Hepatocyte (in vitro differentiated cells): ENCODE measurements at places on chromosomes 1 and 21. TPM values are rescaled to one million over a fixed set of nuclear protein-coding genes. Genes with fewer than 3 reads are reported as not detected.

Gene LCE2C
- total RNA-seq = not detected in 2 replicates

Gene DEPDC1
- 4.0 and 5.0 TPM in 2 replicates for total RNA-seq

Gene RAD54L
- 4.3 and 6.2 TPM in 2 replicates for total RNA-seq

Gene S100A3
- total RNA-seq = 2.6 and 2.7 TPM in 2 replicates

Gene SH2D2A
- total RNA-seq = 0.60 and 2.6 TPM in 2 replicates

Gene SLC1A7
- total RNA-seq = not detected in 2 replicates

Gene WNT3A
- total RNA-seq = 0.03 and 0.20 TPM in 2 replicates

Gene KCNH1
- 0.03 and 2.1 TPM in 2 replicates for total RNA-seq

Gene DDR2
- 40.2 and 40.7 TPM in 2 replicates for total RNA-seq

Gene TMEM61
- 0.90 TPM in 1 of 2 replicates, not detected in the other for total RNA-seq

Gene AIM2
- 0.30 TPM in 1 of 2 replicates, not detected in the other for total RNA-seq

Gene BRDT
- total RNA-seq = not detected in 2 replicates

Gene SOX13
- total RNA-seq = 11.5 and 11.9 TPM in 2 replicates

Gene FCRL5
- total RNA-seq = not detected in 2 replicates

Gene SLC6A9
- total RNA-seq = 13.5 and 14.6 TPM in 2 replicates

Gene NPHS2
- not detected in 2 replicates for total RNA-seq

Gene APOBEC4
- 0.37 TPM in 1 of 2 replicates, not detected in the other for total RNA-seq

Gene LCK
- total RNA-seq = 0.40 and 0.68 TPM in 2 replicates

Gene S100A8
- total RNA-seq = 0.70 TPM in 1 of 2 replicates, not detected in the other

Gene FAAP20
- 24.9 and 36.6 TPM in 2 replicates for total RNA-seq

Gene MARK1
- 5.7 and 7.1 TPM in 2 replicates for total RNA-seq

Gene RYR2
- total RNA-seq = 0.50 and 1.1 TPM in 2 replicates

Gene RNU1-3
- under 0.01 TPM in 2 replicates for total RNA-seq

Gene VWA5B1
- total RNA-seq = 0.24 and 0.33 TPM in 2 replicates

Gene CYP4Z1
- 0.52 TPM in 1 of 2 replicates, not detected in the other for total RNA-seq

Gene DNAJC6
- 5.7 and 11.2 TPM in 2 replicates for total RNA-seq

Gene LINGO4
- total RNA-seq = not detected in 2 replicates

Gene PALMD
- total RNA-seq = 18.5 and 21.7 TPM in 2 replicates

Gene AMIGO1
- total RNA-seq = 4.1 and 4.4 TPM in 2 replicates

Gene MAP3K6
- total RNA-seq = 4.3 and 6.3 TPM in 2 replicates

Gene E2F2
- total RNA-seq = 0.76 and 1.2 TPM in 2 replicates

Gene LRRC8B
- total RNA-seq = 5.1 and 9.5 TPM in 2 replicates
